ENCODE measurements at places on chromosomes 6 and 20. TPM values are rescaled to one million over a fixed set of nuclear protein-coding genes. Genes with fewer than 3 reads are reported as not detected.

CGA gene
- not detected for total RNA-seq

ENPP1 gene
- total RNA-seq = 1.6 TPM

TBXT gene
- total RNA-seq = not detected

ADGRF5 gene
- 11.3 TPM for total RNA-seq

LPIN3 gene
- total RNA-seq = 0.63 TPM

CDYL gene
- 16.3 TPM for total RNA-seq

SYNJ2 gene
- 8.8 TPM for total RNA-seq

Measured in parietal lobe (tissue), 2 donors.